ENCODE measurements at places on chromosomes 16 and 17. TPM values are rescaled to one million over a fixed set of nuclear protein-coding genes. Genes with fewer than 3 reads are reported as not detected.

SCGB1C2 gene
- total RNA-seq: not detected

LRRC36 gene
- not detected for total RNA-seq

TPSG1 gene
- total RNA-seq: not detected

CD79B gene
- not detected for total RNA-seq

FBXW10 gene
- total RNA-seq: not detected

BRIP1 gene
- 7.4 TPM for total RNA-seq

KRTAP4-6 gene
- not detected for total RNA-seq

ACSM2A gene
- not detected for total RNA-seq

DNASE1L2 gene
- 0.78 TPM for total RNA-seq

CCL22 gene
- not detected for total RNA-seq

TMEM132E gene
- not detected for total RNA-seq

HSF5 gene
- not detected for total RNA-seq

LITAF gene
- 99.8 TPM for total RNA-seq

SLFN13 gene
- total RNA-seq: 2.7 TPM

FA2H gene
- total RNA-seq: not detected

Measured in hair follicular keratinocyte (primary cell).